ENCODE measurements at places on chromosomes 12 and 14.

GRCh38 chr12:91706466-91706865 is 439.2 kb downstream of the BTG1 start:
- DNase-seq: no peak

- DNase-seq: no peak
Measured at GRCh38 chr14:31292937-31293616, 85.5 kb upstream of the HECTD1 start.

GRCh38 chr14:99029145-99029915 is 242.7 kb downstream of the BCL11B start:
- DNase-seq: no peak

DNA sequence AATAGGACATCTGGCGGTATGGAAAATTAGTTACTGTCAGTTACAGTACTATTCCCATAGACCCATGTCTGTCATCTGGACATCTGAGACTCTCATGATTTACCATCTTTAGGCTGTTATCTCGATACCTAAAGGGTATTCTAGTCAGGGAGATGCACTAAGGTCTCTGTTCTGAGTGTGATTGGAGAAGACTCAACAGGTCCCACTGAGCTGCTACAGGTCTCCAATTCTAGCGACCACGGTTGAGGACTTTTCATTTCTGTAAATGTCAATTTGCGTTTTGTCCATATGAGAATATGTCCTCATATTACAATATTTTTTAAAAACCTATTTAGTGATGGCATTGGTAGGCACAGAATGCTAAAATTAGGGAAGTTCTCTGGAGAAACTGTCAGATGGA is 1160.2 kb downstream of the TMEM121 start:
- DNase-seq: no peak

DNA sequence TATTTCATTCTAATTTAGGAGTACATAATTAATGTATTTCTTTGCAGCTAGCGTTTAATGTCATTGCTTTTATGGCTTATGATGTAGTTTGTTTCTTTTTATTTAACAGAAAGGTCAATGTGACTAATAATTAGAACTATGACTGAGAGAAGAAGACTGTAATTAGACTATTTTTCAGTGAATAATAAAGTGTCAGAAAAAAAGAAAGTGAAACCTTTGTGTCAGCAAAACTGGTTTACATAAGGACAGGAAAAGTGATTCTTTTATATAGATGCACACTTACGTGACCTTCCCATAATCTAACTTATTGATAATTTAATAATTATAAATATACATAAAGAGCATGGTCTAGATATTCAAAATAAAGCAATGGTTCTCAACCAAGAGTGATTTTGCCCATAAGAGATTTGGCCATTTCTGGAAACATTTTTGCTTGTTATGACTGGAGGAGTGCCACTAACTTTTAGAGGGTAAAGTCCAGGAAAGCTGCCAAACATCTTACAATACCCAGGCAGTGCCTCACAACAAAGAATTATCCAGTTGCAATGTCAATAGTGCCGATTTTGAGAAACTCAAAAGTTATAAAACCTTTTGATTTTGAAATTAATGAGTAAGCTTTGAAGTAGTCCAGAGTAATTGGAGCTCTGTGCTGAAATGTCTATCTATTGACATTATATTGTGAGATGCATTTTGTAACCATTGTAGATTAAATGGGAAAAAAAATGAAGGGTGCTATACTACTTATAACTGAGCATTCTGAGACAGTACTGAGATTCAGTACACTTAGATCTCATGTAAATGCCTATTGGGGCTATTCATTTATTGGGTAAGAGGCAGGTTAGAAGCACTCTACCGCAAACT is 227.1 kb downstream of the C12orf50 start:
- no peak for DNase-seq

GRCh38 chr12:50517421-50518048 is 12.8 kb downstream of the DIP2B start:
- peak; percentile 47 for DNase-seq

GRCh38 chr12:47100160-47100559 is 20.4 kb upstream of the AMIGO2 start:
- DNase-seq: no peak
